T-helper 17 cell (primary cell): ENCODE measurements at places on chromosomes 7 and 10.

DNA sequence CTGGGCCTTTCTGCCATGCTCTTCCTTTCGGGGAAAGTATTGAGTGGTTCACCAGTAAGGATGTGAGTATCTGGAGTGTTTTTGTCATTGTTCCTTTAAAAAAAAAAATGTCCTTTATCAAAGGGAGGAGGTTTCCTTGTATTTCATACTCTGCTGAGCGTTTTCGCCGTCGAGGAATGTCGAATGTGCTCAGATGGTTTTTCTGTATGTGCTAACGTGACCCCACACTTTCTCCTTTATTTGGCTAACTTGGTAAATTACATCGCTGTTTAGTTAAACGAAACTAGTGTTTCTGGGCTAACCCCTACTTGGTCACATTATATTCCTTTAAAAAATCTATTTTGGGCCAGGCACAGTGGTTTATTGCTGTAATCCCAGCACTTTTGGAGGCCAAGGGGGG, 45.9 kb downstream of the INPP5A start:
- no peak for DNase-seq

- DNase-seq = no peak
These were observed 9.5 kb downstream of the PPA1 start for GRCh38 chr10:70223728-70224127.

DNA sequence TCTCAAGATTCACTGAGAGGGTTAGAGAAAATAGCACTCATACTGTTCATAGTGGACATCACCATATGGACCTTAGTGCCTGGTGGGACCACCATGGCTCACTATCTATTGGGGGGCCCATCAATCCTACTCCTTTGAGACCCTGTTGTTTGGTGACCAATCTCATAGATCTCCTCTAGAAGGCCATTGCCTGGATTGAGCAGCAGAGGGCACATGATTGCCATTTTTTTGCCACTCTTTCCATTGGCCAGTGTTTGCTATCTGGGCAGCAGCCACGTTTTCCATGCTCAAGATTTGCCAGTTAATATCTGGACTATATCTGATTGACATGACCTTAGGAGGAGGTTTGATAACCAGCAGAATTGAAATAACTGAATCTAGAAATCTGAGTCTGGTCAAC, 244.5 kb downstream of the ITGB1 start:
- no peak for DNase-seq

- no peak for DNase-seq
These were observed 12.7 kb downstream of the RPP30 start for GRCh38 chr10:90884431-90884830.

DNA sequence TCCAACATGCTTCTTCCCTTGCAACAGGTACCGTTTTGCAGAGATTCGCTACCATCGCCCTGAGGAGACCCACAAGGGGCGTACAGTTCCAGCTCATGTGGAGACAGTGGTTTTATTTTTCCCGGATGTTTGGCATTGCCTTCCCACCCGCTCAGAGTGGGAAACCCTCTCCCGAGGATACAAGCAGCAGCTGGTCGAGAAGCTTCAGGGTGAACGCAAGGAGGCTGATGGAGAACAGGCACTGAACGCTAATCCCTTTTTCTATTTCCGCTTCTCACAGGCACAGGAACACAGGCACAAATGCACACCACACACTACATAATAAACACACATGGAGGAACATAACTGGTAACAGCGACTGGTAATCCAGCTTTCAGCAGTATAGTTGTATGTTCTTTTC, 35.2 kb downstream of the CCAR1 start:
- no peak for DNase-seq

GRCh38 chr10:80588546-80588945, 50.8 kb downstream of the SH2D4B start:
- DNase-seq = no peak

DNA sequence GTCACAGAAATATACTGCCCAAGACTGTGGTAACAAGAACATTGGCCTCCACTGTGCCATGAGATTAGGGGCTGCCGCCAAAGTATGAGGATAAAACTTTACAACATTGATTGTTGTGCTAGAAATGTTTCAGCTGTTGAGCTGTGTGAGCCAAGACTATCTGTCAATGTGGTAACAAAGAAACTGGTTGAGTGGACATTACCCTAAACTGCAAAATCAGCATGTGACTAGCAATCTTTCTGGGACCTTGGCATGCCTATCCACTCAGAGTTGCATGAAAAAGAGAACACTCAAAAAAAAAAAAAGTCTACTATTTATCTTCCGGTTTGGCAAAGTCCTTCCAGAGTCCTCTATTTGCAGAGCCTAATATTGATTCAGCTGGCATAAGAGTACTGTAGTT, 605.6 kb upstream of the CNTNAP2 start:
- no peak for DNase-seq

DNA sequence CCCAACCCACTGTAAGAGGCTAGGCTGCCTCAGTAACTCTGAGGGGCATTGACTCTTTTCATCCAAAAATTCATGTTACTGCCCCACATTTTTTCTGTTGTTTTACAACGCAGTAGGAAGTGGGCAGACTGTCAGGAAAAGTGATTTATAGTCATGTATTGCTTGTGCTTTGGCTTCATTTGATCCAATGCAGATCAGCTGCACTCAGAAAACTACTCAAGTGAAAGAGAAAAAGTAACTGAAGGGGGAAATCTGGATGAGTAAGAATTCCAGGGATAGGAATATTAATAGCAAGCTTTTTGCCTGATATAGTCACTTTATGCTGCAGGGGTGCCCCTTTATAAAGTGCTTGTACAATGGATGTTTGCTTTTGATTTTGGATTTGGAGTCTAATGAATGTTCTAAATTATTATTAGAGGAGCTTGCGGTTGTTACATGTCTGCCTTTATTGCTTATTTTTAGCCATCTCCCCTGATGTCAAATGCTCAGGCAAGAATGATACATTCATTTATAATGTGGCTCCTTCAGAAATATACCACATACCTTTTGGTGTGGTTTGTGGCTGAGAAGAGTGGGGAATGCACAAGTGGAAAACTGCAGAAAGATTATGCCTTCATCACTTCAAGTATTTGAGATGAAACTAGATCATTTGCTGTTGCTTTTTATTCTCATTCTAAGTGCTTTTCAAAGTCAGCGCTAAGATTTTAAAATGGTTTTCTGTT, 86.1 kb downstream of the EGFR start:
- DNase-seq = no peak

GRCh38 chr10:125824736-125825135, 1.4 kb downstream of the BCCIP start:
- DNase-seq = no peak

DNA sequence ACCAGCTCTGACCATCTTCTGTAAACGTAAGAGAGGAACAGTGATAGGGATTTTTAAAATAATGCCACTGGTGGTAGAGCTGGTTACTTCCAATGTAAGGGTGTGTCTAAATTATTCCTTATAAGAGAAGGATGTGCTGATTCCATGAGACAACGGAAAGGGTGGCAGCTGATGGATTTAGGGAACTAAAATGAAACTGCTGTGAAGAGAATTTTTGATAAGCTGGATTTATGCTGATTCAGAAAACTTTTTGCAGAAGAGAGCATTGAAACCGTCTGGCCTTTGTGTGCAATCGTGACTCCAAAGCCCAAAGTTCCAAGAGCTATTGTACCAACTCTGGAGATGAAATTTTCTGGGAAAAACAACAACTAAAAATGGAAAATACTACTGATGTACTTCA, 301.0 kb downstream of the PRPF18 start:
- no peak for DNase-seq

- no peak for DNase-seq
These were observed 58.1 kb downstream of the AGMO start for GRCh38 chr7:15503603-15504290.

DNA sequence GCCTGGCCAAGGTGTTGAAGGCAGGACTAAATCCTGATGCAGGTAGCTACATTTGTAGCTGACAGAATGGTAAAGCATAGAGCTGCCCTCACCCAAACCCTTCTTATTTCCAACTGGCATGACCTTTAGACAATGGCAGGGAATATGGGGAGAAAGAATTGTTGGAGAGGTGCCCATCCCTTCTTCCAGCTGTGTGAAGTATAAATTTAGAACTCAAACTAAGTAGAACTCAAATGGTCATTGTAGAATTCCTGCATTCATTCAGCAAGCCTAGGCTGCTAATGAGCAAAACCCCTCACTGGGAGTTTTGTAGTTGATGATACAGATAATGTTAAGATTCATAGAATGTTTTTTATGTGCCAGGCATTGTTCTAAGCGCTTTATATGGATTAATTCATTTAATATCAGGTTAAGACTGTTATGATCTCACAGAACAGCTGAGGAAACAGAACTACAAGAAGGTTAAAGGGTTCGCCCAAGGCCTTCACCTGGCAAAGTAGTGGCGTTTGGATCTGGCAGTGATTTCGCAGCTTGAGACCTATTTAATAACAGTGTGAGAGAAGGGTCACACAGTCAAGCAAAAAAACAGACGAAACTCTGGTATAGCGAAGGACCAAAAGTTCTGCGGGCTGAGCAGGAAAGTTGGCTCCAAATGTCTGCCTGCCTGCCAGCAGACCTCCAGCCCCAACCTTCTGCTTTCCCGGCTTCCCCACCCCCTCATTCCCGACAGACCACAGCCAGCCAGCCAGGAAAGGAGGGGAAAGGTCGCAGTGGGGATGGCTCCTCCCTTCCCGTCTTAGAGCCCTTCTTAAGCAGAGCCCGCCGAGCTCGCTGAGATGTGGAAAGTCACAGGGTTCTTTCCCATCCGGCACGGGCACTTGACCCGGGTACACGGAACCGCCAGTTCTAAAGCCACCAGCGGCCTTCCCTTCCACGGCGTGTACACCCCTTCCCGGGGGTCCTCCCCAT, 1.6 kb upstream of the HILPDA start:
- DNase-seq = no peak
